Stimulated activated CD4-positive, alpha-beta T cell treated with anti-CD3 and anti-CD28 coated beads, TNF-alpha, amount 100 ng/mL, for 1 hour (primary cell): ENCODE measurements at places on chromosomes 7 and 10.

GRCh38 chr7:65287023-65287422 lies 86.6 kb upstream of the ZNF92 start:
- DNase-seq: no peak

- DNase-seq: peak; percentile 10
Measured at GRCh38 chr7:28078036-28078901, 102.3 kb downstream of the JAZF1 start.

DNA sequence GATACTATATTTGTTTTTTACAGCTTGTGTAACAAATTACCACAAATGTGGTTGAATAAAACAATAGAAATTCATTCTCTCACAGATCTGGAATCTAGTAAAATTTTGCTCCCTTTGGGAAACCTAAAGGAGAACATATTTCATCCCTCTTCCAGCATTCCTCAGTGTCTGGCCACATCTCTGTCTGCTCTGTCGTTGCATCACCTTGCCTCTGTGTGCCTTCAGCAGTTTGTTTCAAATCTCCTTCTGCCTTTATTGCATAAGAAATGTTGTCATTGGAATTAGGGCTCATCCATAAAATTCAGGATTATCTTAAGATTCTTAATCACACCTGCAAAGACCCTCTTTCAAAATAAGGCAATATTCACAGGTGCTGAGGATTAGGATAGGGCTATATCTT lies 14.5 kb downstream of the OR2A14 start:
- no peak for DNase-seq

GRCh38 chr10:85316276-85316675 lies 987.9 kb downstream of the CCSER2 start:
- DNase-seq: no peak

DNA sequence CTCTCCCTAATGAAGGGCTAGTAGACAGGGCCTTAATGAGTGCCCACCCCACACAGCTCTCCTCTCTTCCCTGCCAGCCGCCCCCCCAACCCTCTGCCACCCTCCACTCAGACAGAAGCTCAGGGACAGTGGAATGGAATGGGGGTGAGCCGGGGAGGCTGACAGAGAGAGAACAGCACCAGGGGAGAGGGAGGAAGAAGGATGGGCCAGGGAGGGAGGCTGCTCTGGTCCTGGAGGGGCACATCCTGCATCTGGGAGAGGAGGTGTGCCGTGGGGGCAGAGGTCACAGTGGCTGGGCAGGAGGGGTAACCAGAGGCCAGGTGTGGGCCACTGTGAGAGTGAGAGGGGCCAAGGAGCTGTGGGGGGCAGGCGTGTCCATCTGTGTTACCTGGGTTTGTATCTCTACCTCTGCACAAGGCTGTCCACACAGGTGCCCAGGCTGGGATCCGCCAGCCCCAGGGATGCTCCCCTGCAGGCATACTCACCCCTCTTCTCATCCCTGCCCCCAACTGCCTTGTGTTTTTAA lies 2.4 kb downstream of the NYAP1 start:
- no peak for DNase-seq

DNA sequence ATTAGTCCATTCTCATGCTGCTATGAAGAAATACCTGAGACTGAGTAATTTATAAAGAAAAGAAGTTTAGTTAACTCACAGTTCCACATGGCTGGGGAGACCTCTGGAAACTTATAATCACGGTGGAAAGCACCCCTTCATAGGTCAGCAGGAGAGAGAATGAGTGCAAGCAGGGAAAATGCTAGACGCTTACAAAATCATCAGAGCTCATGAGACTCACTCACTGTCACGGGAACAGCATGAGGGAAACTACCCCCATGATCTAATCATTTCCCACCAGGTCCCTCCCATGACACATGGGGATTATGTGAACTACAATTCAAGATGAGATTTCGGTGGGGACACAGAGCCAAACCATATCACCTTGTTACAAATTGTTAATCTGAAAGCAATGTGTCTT lies 15.8 kb downstream of the TAS2R39 start:
- DNase-seq: no peak

DNA sequence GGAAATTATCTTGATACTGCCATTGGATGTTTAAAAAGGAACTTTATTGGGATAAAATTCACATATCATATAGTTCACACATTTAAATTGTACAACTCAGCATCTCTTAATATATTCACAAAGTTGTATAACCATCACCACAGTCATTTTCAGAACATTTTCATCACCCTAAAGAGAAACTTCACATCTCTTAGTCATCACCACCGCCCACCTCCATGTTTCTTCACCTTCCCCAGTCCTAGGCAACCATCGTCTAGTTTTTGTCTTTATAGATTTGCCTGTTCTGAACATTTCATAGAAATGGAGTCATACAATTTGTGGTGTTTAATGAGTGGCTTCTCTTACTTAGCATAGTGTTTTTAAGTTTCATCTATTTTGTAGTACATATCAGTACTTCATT lies 96.6 kb downstream of the ANKRD30A start:
- no peak for DNase-seq

DNA sequence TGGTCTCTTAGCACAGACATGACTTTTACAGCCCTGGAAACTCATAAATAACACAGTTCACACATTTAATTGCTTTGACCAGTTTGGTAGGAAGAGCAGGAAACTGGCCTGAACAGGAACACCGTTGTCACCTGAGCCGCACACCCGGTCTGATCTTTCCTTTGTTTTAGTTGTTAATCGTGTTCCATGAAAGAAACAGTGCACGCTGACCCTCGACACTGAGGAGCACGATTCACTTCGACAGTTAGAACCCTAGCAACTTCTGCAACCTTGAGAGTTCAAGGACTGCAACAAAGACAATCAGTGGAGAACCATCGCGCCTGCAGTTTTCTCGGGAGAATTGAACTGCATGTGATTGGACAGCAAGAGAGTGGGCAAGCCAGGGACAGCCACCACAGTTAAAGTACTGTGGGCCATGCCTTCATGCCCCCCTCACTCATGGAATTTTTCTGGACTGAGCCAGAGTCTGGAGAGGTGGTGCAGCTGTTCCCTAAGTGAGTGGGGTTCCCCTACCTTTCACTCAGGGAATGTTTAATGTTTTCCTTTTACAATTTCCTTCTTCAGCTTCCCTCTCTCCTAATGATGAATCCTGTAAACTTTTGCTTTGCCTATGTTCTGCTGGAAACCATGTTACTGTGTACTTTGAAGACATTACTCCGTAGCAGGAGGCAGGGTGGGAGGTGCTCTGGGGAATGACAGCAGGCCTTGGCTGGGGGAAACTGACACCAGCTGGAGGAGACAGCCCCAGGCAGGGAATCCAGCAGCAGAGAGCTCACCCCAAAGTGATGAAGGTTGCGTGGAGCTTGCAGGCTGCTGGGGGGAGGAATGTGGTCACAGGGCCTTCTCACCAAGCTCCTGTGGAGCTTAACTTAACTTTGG lies 198.7 kb downstream of the ZNF438 start:
- no peak for DNase-seq

DNA sequence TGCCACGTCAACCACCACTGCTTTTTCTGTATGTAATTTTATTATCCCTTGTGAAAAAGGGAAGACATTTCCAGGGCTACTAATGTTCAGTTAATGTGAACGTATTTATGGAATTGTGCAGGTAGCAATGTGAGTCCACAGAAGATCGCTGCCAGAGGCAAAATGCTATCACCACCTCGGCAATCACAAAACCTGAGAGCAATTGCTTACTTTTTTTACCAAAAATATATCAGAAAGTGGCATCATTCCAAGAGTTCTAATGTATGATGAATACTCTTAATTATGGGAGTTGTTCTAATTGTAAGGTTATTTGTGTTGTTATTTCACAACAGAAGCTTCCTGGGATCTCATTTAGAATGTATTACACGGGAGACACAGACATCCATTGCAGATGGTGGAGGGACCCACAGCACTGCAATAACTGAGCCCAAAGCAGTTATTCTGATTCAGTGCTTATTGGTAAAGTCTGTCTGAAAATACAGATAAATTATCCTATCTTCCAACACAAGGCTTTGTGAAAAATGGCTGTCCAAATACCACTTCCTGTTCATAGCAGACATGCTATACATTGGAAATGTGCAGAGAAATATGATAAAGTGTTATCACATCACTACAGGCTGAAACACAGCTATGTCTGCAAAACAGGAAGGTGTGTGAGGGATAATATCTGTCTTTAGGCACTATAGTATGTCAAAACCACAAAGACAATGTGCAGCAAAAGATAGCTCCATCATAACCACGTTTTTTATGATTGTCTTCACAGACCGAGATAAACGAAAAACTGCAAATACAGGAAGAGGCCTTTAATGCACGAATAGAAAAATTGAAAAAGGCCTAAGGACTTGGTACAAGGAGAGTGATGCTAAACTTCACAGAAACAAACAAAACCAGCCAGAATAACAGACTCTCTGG lies 102.7 kb downstream of the CABCOCO1 start:
- DNase-seq: no peak

GRCh38 chr7:42093349-42093905 lies 143.6 kb downstream of the GLI3 start:
- no peak for DNase-seq

DNA sequence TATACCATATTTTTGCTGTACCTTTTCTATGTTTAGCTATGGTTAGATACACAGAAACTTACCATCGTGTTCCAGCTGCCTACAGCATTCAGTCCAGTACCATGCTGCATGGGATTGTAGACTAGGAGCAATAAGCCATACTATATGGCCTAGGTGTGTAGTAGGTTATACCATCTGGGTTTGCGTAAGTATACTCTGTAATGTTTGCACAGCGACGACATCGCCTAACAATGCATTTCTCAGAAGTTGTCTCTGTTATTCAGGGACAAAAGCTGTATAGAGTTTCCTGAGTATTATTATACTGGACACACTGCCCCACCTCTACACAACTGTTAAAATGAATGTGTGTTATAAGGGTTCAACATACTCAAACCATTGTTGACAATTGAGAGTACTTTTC lies 93.8 kb upstream of the MKI67 start:
- no peak for DNase-seq

GRCh38 chr7:96144260-96144526 lies 177.7 kb downstream of the SLC25A13 start:
- DNase-seq: no peak

GRCh38 chr7:151455690-151456089 lies 15.7 kb upstream of the CRYGN start:
- DNase-seq: no peak

GRCh38 chr10:104314591-104315485 lies 23.4 kb downstream of the ITPRIP start:
- DNase-seq: no peak

GRCh38 chr7:43612599-43613589 lies 30.0 kb downstream of the STK17A start:
- DNase-seq: no peak
